ENCODE measurements at places on chromosomes 1 and 21.

GRCh38 chr1:221228594-221228993, 349.4 kb downstream of the HLX start:
- no peak for DNase-seq

DNA sequence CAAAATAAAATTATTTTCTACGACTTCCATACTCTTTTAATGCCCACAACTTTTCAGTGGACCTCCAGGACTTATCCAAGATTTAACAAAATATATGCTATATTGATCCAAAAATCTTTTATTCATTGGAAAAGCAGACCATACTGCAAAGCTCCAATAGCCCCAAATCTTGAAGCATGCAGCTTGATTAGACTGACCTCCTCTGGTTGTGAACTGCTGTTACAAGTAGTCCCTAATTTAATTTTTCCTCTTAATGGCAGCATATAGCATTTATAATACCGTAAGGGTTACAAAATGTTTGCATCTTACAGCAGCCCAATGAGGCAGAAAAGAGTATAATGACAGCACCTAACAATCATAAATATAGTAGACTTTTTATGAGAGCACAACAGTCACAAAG, 49.8 kb downstream of the TPR start:
- no peak for DNase-seq

- DNase-seq, result no peak
These were observed 100.4 kb upstream of the TMEM51 start for GRCh38 chr1:15053153-15053552.

DNA sequence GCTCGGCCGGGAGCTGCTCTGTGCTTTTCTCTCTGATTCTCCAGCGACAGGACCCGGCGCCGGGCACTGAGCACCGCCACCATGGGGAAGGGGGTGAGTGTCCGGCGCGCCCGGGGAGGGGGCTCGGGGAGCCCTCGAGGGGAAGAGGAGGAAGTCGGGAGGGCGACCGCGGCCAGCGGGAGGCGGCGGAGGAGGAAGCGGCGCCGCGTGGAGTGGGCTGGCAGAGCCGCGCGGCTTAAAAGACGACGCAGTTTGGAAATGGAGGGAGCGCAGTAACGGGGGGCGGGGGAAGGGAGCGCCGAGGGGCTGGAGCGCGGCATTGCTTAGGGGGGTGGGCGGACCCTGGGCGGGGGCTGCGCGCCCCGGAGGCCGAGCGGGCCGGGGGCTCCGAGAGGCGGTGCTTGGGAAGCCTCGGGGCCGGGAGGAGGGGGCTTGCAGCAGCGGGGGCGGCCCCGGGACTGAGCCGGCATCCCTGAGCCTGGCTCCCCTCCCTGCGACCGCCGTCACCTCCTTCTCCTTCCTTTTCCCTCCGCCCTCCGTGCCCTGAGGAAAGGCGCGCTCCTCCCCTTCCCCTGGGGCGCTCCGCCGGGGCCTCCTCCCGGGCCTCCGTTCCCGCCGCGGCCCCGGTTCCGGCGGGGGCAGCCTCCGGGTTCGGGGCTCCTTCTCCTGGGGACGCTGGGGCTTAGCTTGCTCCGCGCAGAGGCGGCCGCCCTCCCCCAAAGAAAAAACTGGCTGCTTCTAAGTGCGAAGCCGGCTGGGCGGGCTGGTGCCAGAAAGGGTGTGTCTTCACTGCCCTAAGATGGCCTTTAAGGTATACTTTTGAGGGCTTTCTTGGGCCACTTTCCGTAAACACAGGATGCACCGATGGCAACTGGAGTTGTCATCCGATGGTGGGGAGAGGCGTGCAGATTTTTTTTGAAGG, 648 bp downstream of the ATP1A1 start:
- peak; percentile 39 for DNase-seq

GRCh38 chr1:24349891-24350290, 30.7 kb downstream of the GRHL3 start:
- no peak for DNase-seq

GRCh38 chr1:169797281-169797680, 2.6 kb upstream of the METTL18 start:
- DNase-seq, result no peak

GRCh38 chr21:21159253-21159899, 161.2 kb downstream of the NCAM2 start:
- no peak for DNase-seq

GRCh38 chr1:26373281-26373680, 731 bp upstream of the ZNF683 start:
- DNase-seq, result no peak

DNA sequence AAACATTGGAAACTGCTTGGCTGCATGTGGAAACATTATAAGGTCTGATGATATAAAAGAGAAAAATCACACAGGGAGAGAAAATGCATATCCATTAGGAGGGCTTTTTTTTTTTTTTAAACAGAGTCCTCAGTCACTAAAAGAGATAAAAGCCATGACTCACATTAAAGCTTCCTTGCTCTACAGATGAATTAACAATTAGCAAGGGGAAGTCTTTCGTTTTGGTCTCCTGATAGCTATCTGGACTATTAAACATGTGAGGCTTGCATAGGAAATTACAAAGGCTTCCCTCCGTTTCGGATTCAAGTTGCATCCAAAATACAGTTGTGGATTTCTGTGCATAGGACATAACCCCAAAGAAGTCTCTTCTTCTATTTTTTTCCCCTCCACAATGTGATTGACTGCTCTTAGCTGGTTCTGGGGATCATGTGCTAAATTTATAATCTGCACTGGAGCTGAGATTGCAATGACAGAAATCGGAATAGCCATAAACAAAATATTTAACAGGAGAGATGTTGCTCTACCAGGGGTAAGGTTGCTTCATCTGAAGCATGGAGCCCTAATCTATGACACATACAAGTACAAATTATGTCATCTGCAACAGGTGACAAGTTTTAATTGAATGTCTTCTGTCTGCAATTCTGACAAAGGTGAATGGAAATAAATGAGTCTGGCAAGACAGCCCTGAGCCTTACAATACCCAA, 146.8 kb downstream of the ESRRG start:
- no peak for DNase-seq

DNA sequence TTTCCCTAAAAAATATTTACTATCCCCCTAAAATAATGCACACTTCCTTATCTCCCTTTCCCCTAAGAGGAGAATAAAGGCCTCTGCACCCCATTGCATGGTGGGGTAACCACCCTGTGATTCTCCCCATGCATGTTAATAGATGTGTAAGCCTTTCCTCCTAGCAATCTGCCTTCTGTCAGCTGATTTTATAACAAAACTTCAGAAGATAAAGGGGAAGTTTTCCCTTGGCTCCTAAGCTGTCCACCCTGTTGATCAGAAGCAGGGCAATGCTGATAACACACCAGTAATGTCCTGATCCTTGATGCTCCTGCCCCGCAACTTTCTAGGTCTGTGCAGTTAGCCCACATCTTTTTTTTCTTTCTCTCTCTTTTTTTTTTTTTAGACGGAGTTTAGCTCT, 11.4 kb upstream of the RNF187 start:
- DNase-seq, result no peak

- DNase-seq, result no peak
These were observed 597.9 kb upstream of the ADAMTS5 start for GRCh38 chr21:27564684-27565301.

DNA sequence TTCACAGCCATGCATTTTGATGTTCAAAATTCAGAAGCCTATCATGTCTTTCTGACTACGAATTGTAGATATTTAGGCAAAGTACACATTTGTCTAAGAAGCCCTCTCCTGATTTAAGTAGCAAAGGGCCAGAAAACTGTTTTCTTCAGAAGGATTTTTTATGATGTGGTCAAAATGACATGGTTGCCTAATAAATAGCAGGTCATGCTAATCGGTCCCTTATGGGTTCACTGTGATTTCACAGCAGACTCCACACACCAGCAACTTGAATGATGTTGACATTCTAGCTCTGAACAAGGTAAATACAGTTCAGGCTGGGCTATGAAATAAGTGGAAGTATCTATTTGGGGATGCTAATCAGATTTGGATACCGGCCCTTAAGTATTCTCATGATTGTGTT, 178.7 kb upstream of the DPYD start:
- DNase-seq, result no peak

DNA sequence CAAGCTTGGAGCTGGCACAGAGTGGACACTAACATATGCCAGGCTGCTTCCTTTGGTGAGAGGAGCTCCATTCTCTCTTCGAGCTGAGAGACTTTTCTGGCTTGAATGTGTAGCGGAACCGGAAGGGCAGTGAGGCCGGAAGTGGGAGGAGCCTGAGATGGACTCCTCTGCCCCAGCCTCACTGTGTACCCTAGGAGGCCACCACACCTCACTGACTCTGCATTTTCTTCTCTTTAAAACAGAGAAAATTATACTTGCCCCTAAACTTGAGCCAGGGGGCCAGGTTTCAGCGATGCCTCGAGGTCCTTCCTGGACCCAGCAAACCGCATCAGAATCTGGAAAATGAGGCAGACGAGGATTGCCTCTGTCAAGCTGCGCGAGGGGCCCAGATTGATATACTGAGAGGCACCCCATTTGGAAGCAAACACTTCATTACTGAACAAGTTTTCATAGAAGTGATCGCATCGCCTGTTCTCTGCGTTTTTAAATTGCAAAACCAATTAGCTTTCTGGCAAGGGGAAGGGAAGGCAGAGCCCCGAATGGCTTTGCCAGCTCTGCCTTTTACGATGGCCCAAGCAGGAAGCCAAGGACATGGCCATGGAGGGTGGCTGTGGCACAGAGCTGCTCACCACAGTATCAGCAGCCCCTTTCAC, 708.1 kb downstream of the PTPRU start:
- no peak for DNase-seq

DNA sequence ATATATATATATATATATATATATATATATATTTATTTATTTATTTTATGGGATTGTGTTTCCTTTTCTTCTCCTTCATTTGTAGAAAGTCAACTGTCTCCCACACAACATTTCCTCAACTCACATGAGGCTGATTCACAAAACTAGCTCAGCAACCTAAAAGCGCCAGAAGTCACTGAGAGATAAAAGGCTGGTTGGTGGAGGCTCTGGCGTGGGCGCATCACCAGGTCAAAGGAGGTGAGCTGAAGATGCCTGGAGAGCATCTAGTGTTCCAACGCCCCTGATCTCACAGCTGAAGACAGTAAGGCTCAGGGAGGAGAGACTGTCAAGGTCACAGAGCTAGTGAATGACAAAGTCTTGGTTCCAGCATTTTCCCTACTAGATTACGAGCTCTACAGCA, 78.0 kb downstream of the HLCS start:
- DNase-seq, result no peak

DNA sequence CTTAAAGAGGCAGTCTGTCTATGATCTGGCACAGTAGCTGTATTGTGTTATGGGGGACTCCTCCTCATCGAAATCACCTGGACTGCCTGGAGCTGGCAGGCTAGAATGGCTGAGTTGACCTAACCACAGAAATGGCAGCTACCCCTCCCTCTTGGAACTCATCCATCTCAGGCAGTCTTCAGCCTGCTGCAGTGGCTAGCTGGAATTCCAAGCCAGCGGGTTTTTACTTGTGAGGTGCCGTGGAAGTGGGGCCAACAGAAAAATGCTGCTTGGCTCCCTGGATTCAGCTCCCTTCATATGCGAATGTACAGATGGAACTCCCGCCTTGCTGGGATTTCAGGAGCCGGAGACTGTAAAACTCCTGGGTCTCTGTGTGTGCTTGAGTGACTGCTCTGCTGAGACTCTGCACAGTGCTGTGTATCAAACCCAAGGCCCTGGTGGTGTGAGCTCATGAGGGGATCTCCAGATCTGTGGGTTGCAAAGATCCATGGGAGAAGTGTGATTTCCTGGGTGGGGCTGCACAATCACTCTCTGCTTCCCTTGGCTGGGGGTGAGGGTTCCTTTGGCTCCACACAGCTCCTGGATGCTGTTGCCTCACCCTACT, 316.9 kb downstream of the CTH start:
- no peak for DNase-seq

- no peak for DNase-seq
These were observed 44.8 kb downstream of the BACH1 start for GRCh38 chr21:29343519-29343918.

DNA sequence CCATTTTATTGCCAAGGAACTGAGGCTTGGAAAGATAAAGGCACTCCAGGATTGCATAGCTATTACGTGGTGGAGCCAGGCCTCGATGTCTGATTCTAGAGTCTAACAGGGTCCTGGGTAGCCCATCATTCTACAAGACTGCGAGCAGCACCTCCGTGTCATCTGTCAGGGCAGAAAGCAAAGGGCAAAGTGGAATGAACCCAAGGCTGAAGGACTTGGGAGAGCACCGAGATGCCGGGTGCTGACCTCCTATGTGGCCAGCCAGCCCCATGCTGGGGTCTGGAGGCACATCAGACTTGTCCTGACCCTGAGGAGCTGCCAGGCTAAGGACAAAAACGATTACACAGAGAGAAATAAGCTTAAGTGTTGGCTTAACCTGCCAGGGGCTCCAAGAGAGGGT, 62.3 kb downstream of the MRPL37 start:
- DNase-seq, result no peak

DNA sequence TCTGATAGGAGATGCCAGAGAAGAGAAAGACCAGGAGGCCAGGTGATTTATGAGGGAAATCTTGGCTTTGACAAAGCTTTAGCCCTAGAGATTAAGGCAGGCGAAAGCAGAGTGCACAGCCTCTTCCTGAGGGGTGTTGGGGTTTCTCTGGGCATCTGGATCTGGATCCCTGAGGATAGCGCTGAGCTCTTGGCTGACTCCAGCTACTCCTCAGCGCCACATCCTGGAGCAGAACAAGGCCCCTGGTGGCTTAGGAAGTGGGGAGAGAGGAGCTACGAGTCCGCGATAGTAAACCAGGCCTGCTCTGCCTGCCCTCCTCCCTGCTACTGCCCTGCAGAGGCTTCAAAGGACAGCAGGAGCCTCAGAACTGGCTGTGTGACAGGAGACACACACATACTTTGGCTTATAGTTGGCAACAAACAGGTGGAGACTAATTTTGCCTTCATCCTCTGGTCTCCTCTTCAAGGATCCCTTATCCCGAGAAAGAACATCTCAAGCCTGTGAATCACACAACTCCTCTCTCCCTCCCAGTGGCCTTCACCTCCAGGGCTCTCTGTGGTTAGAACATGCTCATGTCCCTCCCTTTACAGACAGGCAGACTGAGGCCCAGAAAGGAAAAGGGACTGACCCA, 66.9 kb downstream of the TRABD2B start:
- DNase-seq, result no peak

- no peak for DNase-seq
These were observed 35.6 kb upstream of the SEC16B start for GRCh38 chr1:178005450-178005849.

- no peak for DNase-seq
These were observed 109.0 kb downstream of the ETS2 start for GRCh38 chr21:38914528-38915293.

GRCh38 chr21:16597753-16598152, 868.0 kb downstream of the USP25 start:
- no peak for DNase-seq

- no peak for DNase-seq
These were observed 147.5 kb downstream of the TSEN15 start for GRCh38 chr1:184199036-184199435.

- no peak for DNase-seq
These were observed 4.5 kb downstream of the COG2 start for GRCh38 chr1:230646710-230647302.

- peak; percentile 85 for DNase-seq
These were observed 31.1 kb downstream of the EDARADD start for GRCh38 chr1:236425031-236425663.
